ENCODE measurements at places on chromosomes 13 and 19.
A peak's percentile ranks its signal among the peaks of the same experiment; 100 is the strongest.

- DNase-seq = no peak
Measured at GRCh38 chr13:67278235-67278634, 48.1 kb upstream of the PCDH9 start.

GRCh38 chr13:51420681-51421490 is 31.9 kb downstream of the INTS6 start:
- DNase-seq = no peak

DNA sequence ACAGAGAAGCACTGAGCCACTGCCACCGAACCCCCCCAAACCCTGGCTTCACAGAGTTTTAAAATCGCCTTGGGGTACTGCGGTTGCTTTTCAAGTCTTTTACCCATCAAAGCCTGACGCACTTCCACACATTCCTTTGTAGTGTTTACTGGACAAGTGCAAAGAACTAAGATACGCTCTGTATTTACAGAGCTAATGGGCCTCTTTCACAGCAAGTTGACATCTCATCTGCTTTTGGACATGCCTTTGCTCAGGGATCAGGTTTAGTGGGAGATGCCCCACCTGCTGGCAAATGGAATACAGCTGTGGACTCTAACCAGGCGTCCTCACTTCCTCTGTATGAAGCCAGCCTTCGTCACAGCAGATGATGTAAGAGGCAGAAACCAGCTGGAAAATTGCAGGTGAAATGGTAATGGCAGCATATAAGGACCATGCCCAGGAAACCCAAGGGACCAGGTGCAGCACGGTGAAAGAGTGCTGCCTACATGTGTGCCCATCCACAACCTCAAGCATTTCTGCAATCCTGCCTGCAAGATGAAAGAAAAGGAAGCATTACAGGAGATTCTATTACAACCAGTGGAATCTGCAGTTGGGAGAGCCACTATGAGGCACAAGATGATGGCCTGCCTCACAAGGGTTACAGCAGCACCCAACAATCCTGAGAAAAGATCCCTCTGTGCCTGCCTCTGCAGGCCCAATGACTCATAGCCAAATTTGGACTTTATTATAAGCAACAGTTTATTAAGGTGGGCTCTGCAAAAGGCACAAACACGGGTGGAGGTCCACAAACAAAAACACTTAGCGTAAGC is 34.7 kb downstream of the BRD4 start:
- peak; percentile 15 for DNase-seq

DNA sequence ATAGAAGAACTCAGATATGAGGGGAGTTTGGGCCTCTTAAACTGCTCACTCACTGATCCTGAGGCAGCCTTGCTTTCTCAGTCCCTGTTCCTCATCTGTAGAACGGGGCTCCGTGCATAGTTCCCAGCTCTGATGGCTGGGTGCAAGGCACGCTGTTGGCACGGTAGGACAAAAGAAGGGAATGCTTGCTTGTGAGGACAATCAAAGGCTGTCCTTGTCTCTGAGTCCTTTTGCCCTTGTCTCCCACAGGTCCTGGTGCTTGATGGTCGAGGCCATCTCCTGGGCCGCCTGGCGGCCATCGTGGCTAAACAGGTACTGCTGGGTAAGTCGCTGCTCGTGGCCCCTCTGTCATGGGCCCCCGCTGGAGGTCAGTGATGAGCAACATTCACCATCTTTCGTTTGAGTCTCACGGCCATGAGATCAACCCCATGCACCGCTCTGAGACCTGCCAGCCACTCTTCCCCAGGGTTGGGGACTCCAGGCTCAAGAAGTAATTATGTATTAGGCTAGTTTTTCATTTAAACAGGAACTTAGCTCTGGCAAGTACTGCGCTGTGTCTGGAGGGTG is 2.3 kb downstream of the RPL13A start:
- DNase-seq = no peak
